CD4-positive, alpha-beta T cell treated with Interleukin-17A for 1 hour (primary cell): ENCODE measurements at places on chromosomes 13 and 19.

DNA sequence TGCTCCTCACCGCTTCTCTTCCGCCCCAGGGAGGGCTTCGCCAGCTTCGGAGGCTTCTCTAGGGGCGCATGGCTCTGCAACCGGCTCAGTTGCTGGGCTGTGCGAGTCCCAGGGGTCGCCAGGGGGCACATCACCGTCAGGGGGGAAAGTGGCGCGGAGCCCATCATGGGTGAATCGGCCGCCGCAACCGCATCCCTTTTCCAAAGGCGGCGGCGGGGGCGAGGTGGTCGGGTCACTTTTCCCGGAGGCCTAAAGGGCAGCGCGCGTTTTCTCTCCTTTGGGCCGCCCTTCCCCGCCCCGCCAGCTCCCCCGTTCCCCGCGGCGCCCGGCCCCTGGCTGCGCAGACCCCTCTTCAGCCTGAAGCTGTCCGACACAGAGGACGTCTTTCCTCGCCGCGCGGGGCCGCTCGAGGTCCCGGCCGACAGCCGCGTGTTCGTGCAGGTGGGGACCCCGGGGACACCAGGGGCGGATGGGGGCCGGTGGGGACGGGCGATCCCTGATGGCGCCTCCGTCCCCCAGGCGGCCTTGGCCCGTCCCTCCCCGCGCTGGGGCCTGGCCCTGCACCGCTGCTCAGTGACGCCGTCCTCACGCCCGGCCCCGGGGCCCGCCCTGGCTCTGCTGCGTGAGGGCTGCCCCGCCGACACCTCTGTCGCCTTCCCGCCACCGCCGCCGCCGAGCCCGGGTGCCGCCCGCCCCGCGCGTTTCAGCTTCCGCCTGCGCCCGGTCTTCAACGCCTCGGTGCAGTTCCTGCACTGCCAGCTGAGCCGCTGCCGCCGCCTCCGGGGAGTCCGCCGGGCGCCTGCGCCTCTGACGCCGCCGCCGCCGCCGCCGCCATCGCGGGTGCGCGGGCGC, 1.7 kb downstream of the TGFBR3L start:
- DNase-seq, result peak; percentile 65

DNA sequence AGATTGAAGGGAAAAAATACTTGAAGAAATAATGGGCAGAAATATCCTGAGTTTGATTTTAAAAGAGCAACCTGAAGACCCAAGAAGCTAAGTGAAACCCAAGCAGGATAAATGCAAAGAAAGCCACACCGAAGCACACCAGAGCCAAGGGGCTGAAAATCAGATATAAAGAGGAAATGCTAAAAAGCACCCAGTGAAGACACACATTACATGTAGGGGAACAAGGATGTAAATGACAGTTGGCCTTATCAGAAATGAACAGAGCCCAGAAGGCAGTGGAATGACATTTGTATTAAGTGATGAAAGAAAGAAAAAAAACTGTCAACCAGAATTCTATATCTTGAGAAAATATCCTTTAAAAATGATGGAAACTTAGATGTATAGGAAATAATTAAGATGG, 139.1 kb downstream of the SLC7A1 start:
- no peak for DNase-seq

GRCh38 chr19:781800-782184, 15.5 kb upstream of the PTBP1 start:
- no peak for DNase-seq

- no peak for DNase-seq
Observed at GRCh38 chr19:43704002-43704705, 11.7 kb upstream of the IRGC start.

DNA sequence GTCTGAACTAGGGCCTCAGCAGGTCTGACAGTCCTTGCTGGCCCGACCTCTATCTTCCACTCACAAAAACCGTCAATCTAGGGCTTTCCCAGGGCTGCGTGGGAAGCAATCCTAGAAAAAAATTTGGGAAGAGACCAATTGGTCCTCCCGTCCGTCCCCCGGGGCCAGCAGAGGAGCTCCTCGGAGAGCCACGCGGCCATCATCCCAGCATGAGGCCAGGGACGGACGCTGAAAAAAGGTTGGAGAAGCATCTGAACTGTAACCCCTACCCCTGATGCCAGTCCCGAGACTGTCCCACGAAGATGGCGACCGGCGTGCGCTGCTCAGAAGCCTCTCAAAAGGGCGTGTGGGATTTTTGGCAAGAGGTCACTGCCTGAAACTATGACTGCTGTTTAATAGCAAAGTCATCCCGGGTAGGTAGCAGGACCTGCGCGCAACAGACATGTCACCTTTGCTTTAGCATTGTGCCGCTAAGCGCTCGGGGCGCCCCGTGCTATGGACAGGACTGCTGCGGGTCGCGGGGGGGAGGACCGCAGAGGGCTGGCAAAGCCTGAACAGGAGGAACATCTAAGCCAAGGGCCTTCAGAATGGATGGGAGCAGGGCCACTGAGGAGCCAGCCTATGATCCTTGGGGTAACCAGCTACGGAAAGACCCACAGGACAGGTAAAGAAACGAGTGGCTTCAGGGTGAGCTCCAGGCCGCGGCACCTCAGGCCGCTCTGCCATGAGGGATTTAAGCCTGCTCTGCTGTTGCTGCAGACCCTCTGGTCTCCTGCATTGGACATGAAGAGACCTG, 10.6 kb downstream of the AKAP8 start:
- DNase-seq, result no peak

DNA sequence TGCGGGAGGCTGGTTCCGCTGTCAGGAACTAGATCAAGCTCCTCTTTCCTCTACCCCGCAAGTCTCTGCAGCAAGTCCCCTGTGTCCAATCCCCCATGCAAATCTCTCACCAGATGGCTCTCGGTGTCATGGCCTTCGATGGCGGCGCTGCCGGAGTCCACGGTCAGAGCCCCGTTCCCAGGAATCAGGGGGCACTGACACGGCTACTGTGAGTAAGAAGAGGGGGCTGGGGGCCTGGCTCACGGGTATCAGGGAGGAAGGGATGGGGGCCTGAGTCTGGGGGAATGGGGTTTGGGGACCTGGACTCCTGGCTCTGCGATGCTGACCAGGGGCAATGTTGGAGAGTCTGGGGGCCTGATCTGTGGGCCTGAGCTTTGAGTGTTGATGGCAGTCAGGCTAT, 4.0 kb downstream of the SCAF1 start:
- DNase-seq, result no peak

DNA sequence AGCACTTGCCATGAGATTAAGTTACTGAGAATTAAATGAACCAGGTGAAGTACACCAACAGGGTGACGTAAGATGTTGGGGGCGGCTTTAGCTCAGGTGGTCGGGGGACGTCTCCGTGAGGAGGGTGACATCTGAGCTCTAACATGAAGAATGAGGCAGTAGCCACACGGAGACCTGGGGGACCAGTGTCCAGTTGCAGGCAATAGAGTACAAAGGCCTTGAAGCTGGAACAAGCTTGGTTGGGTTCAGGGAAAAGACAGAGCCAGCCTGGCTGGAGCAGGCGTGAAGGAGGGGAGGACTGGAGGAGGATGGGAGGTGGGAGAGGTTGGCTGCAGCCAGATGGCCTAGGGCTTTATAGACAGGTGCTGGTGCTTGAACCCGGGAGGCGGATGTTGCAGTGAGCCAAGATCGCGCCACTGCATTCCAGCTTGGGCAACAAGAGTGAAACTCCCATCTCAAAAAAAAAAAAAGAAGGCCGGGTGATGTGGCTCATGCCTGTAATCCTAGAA, 1.6 kb downstream of the SPINT2 start:
- no peak for DNase-seq

DNA sequence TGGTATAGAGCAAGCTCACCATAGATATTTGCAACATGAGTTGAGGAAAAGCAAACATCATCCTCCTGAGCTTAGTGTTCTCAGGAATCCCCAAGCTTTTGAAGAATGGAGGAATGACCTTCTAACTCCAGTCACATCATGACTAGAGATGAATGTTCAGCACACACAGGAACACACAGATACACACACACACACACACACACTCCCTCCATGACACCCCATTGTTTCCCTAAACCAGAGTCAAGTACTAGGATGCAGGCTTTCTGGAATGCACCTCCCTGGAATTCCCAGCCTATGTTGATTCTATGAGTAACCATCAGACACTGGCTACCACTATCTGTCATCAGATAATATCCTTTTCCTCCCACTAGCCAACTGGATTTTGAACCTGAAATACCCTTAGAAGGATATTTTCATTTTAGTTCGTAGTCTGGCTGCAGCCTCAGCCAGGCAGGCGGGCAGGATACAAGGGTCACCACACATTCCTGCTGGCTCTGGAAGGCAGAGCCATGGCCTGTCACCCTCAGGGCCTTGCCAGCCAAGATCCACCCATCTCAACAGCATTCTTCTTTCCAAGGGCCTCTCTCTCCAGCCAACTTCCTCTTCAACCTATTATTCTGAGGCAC, 162.4 kb downstream of the FOXO1 start:
- no peak for DNase-seq

- no peak for DNase-seq
Observed at GRCh38 chr13:35953537-35954206, 177.5 kb downstream of the DCLK1 start.

DNA sequence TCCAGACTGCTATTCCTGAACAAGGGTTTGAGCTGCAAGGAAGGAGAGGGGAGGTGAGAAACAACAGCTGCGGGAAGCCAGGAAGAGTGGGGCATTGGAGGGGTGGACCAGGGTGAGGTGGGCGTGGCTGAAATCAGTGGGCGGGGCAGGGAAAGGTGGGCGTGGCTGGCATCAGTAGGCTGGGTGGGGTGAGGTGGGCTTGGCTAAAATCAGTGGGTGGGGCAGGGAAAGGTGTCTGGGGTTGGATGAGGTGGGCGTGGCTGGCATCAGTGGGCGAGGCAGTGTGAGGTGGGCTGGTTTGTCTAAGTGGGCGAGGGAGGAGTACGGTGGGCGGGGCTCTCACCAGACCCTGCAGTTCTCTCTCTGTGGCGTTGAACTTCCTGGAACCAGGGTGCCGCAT, 87.6 kb downstream of the MUC16 start:
- no peak for DNase-seq

- no peak for DNase-seq
Observed at GRCh38 chr13:74090397-74090796, 43.8 kb downstream of the KLF12 start.

- DNase-seq, result no peak
Observed at GRCh38 chr13:23129331-23129730, 51.4 kb upstream of the SGCG start.

GRCh38 chr13:43755844-43756243, 30.9 kb downstream of the ENOX1 start:
- DNase-seq, result no peak

- no peak for DNase-seq
Observed at GRCh38 chr13:110278859-110279258, 28.1 kb downstream of the COL4A1 start.

DNA sequence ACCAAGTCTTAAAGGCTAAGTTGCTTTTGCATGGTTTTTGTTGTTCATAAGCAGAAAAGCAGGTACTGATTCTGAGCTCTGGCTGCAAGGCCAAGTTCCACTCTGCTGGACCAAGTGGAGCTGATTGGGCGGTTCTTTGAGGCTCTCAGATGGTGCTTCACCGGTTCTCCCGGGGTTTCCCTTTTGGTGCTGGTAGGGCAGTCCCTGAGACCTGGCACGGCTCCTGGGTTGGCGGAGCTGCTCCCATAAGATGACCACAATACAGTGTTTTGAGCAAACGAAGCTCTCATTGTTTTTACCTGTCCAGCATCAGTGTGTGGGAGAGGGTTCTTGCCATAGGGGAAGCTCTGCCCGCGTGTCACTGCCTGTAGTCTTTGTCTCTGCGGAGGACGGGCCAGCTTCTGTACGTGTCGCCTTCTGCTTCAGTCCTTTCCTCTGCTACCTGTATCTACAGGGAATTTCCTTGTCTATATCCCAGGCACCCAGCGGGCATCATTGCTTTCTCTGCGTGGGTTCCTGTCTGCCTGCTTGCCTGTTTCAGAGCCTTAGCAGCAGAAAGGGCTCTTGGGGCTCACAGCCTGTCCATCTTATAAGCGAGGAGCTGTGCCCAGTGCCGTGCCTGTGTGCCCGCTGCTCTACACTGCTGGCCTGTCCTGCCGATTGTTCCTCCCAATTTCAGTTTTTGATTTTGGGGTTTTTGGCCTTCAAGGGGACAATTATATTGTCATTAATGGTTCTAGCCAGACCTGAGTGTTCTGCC, 2.3 kb downstream of the U2AF2 start:
- no peak for DNase-seq

GRCh38 chr13:57264965-57265364, 98.0 kb downstream of the PRR20E start:
- no peak for DNase-seq

- DNase-seq, result no peak
Observed at GRCh38 chr19:11169896-11170678, 14.5 kb upstream of the SPC24 start.

- DNase-seq, result peak; percentile 25
Observed at GRCh38 chr19:51971624-51972023, 15.0 kb downstream of the ZNF350 start.

DNA sequence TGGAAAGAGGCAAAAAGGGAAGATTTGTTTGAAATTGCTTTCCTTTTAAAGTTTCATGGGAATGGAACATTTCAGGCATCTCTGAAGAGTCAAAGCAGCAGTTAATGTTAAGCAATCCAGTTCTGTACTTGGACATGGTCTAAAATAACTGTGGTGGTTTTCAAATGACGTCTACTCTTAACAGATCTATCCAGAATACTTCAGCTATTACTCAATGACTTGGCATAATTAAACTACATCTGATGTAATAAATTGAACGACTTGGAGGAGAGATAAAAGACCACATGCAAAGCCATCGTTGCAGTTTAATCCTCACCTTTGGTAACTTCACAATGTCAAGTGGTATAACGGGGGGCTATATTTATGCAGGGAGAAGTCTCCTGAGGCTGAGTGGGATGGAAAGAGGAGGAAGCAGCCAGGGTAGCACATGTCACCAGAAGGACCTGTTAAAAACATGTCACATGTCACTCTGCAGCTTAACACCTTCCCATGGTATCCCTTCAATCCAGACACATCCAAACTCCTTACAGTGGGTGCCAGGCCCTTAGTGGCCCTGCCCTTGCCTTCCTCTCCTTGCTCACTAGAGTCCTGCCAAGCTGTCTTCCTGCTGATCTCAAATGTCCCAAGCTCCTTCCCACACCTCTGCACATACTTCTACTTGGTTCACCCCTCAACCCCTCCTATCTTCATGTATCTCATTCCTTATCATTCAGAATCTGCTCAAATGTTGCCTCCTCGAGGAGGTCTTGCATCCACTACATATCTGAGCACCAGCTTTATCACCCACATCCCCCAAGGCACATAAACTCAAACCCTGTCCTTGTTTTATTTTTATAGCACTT, 327.8 kb downstream of the SUCLA2 start:
- DNase-seq, result no peak
